Endothelial cell (in vitro differentiated cells): ENCODE measurements at places on chromosomes 11 and 22.

DNA sequence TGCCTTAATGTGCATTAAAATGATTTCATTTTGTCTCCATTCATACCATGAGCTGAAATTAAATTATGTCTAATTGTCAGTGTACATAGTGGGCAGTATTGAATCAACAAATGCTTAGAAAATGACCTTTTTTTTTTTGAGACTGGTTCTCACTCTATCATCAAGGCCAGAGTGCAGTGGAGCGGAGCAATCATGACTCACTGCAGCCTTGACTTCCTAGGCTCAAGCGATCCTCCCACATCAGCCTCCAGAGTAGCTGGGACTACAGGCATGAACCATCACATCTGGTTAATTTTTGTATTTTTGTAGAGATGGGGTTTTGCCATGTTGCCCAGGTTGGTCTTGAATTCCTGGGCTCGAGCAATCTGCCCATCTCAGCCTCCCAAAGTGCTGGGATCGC lies 117.0 kb upstream of the BLID start:
- no peak for DNase-seq

DNA sequence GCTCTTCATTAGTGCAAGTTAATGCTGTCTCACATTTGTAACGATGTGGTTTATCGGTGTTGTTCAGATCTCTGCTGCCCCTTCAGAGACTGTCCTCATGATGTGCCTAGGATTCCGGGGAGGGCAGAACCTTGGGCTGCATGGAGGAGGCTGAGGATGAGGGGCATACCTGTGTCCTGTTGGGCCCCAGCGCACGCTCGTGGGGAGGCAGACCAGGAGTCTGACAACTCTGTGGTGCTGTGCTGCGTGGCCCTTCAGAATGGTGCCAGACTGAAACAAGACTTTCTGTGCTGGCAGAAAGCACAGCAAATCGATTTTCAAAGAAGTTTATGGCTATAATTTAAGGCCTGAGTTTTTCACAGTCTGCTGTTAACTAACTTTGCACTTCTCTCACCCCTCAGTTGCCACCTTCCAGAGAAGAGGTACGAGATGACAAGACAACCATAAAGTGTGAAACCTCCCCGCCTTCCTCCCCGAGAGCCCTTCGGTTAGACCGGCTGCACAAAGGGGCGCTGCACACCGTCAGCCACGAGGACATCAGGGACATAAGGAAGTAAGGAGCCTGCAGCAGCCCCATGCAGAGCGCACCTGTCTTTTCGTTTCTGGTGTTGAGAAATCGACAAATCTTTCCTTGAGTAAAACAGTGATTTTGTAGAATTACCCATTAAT lies 44.3 kb upstream of the CTTN start:
- no peak for DNase-seq

DNA sequence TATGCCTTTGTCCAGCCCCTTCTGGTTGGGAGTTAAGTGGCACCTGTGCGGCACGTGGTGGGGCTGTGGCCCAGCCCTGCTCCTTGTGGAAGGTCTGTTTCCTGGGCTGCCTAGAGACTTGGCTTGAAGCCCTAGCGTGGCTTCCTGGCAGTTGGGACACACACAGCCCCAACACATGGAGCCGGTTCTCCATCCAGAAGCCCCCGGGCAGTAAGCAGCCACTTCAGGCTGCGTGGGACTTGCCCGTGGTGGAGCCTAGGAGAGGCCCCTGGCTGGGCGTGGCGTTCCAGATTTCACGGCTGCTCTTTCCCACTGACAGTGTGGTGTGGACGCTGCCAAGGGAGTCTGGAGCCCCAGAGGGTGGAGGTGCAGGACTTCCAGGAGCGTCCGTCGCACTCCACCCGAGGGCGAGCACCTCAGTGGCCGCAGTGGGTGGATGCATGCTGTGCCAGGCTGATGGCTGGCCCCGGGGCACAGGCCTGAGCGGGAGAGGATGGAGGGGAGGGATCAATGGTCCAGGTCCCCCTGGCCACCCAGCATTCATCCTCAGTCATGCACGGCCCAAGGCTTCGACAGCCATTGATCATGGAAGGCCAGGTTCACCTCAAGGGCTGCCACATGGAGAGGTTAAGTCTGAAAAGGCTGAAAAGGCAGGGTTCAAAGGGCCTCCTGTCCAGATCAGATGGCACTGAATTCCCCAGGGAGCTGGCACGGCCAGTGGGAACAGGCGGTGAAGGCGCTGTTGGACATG lies 9.3 kb downstream of the CCND1 start:
- DNase-seq = no peak

DNA sequence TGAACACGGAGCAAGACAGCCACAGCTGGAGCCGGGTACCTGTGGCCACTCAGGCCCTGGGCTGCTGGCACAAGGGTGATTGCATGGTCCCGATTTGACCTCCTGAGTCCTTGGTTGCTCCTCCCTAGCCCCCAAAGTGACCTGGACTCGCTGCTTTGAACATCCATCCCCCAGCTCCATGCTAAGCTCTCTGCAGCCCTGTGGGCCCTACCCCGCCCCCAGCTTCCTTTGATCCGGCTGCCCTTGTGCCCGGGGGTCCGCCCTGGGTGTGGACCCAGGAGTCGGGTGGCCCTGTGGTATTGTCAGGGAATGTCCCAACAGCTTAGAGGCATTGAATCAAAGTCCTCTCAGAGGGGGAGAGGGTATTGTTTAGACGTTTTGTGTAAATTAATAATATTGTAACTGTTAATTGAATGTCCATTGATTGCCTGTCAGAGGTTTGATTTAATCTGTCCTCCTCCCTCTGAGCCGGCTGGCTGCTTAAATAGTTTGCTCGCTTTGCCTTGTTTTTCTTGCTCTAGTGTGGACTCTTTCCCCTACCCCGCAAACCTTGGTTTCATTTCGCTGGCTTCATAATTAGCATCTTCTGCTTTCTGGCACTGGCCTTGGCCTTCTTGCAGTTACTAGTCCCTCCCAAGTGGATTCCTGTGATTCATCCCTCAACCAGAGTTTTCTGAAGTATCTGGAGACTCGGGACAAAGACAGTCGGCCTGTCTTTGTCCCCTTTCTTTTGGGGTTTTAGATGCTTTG lies 20.7 kb downstream of the GRIK4 start:
- DNase-seq = no peak

DNA sequence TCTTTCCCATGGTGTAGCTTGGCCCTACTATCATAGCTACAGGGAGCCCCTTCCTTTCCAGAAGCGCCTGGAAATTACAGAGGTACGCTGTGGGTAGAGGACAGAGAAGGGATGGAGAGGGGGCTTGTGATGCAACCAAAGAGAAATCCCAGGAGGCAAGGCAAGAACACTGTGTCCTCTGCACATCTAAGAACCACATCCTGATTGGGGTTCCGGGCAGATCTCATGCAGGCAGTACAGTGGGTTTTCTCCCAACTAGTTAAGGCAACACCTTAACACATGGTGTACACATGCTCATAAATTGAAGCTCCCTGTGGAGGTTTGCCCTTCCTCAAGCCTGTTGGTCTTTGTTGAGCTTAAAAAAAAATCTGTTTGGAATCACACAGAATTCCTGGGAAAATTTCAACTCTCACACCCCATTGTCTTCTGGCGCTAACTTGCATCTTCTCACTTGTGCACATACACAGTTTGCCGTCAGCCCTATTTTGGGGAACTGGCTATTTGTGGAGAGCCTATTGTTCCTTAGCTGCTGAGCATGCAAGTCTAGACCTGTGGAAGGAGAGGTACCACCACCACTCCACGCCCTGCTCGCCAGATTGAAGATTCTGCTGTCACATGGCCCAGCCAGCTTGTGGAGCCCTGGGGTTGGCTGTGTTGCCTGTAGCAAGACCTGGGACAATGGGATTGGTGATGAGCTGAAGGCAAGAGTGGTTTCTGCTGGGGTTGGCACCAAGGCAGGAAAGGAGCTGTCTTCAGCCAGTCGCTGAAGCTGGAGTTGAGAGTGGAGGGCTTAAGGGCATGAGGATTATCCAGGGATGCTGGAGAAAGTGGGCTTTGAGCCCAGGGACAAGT lies 52.4 kb downstream of the ALX4 start:
- no peak for DNase-seq

DNA sequence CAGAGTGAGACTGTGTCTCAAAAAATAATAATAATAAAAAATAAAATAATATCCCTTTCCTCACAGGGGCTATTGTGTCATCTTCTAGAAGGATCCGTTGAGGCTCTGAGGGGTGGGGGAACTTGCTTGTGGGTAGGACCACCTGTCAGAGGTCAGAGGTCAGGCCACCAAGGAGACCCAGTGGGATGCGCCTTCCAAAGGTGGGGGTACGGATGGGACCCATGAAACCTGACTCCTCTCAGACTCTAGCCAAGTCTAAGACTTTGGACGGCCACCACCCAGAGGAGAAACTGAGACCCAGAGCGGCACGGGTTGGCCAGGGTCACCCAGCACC lies 367 bp upstream of the MMP11 start:
- DNase-seq = no peak

- no peak for DNase-seq
These were observed 301 bp upstream of the PTPRCAP start for GRCh38 chr11:67437809-67438157.

- no peak for DNase-seq
These were observed 15.9 kb downstream of the CHRM1 start for GRCh38 chr11:62905296-62905695.
